Neural progenitor cell (in vitro differentiated cells): ENCODE measurements at places on chromosomes 12 and 14. TPM values are rescaled to one million over a fixed set of nuclear protein-coding genes. Genes with fewer than 3 reads are reported as not detected.

- peak; percentile 67 for DNase-seq
Measured at GRCh38 chr14:73712540-73713180, 1.5 kb downstream of the PNMA1 start.

DNA sequence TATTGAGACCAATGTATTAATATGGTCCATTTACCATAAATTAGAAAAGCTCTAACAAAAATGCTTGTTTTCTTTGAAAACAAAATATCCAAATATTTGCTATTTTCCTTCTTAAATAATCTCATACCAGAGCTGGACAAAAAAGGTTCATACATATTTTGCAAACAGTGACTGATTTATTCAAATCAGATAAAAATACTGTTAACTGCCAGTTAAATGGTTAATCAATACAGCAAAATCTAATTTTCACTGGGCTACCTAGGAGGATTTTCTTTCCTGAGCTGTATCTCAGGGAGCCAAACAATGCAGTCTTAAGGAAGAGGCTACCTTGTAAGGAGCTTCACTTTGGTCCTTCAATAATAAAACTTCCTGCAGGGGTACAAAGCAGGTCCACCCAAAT lies 2.0 kb downstream of the FERMT2 start:
- DNase-seq: peak; percentile 25

GRCh38 chr14:89564286-89564957 lies 147.4 kb upstream of the FOXN3 start:
- DNase-seq: no peak

DNA sequence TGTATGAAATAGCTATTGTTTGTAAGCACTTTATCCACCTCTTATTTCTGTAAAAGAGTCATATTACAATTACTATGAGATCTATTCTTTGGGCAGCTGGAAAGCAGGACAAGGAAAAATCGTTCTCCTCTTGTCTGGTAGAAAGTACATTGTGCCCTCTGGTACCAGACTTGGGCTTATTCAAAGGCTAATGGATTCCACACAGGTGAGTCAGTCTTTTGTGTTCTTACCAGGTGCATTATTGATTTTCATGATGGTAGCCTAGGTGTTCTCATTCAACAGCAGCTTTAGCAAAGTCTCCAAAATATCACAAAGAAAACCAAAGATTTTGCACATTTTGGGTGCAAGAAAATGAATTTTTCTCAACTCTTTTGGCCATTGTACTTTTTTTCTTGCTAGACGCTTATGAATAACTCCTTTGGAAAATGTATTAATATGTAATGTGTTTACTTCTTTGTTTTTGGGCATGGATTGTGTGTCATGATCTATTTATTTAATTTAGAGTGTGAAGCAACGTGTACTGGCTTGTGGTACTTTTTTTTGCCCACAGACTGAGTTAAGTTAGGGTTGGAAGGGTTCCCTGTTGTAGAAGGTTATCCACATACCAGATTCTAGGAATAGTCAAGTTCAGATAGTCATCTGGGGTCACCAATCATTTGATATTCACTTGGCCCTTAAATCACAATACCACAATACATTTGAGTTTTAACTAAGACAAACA lies 26.2 kb downstream of the MNAT1 start:
- DNase-seq: no peak

DNA sequence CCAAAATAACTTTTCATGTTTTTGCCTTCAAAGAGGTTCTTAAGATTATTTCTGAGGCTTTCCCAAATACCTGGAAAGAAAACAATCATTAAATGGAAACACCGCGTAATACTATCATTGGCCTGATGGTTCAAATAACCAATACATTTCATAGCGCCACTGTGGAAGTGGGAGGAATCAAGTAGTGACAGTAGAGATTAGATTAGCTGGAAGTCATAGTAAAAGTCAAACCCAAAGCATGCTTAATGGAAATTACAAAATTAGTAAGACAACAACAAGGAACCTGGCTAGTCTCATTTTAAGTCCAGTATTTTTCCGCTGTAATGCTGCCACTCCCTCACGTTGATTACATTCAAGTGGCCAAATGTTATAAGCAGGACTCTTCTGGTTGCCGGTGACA lies 41.5 kb upstream of the PLEKHG7 start:
- no peak for DNase-seq

- DNase-seq: peak; percentile 45
Measured at GRCh38 chr12:79262938-79263337, 398.4 kb downstream of the SYT1 start.

DNA sequence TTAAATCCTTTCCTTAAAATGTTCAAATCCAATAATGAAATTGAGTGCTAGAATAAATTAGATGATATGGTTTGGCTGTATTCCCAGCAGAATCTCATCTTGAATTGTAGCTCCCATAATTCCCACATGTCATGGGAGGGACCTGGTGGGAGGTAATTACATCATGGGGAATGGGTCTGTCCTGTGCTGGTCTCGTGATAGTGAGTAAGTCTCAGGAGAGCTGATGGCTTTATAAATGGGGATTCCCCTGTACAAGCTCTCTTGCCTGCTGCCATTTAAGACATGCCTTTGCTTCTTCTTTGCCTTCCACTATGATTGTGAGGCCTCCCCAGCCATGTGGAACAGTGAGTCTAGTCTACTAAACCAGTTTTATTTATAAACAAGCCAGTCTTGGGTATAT lies 508.5 kb downstream of the ETNK1 start:
- DNase-seq: no peak

DNA sequence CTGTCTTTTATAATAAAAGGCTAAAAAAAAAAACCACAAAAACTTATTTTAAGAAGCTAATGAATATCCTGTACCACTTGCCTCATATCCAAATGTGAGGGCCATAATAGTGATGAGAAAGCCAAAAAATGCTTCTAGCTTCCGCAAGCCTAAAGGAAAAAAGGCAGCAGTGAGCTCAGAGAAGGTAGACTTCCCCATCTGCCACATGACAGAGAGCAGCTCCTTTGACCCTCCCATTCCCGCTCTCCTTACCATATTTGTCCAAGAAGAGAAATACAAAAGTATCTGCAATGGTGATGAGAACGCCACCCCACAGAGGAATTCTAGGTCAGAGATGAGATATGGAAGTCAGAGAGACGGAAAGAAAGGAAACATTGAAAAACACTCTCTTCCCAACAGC lies 27.1 kb downstream of the SLC11A2 start:
- DNase-seq: no peak

DNA sequence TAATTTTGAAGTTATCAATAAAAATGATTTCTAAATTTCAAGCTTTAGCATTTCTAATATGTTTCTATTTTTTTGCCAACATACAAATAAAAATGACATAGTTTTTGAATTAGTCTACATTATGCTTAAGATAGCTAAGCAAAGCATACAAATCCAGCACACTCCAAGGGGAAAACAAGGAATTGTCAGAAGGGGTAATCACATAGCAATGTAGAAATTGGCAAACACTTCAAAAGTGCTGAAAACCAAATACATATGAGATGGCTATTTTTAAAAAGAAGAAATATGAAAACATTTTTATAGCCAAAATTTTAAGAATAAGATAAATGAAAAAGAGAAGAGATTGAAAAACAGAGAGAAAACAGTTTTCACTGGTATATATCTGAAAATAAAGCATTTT lies 308.0 kb downstream of the SLC6A15 start:
- no peak for DNase-seq

DNA sequence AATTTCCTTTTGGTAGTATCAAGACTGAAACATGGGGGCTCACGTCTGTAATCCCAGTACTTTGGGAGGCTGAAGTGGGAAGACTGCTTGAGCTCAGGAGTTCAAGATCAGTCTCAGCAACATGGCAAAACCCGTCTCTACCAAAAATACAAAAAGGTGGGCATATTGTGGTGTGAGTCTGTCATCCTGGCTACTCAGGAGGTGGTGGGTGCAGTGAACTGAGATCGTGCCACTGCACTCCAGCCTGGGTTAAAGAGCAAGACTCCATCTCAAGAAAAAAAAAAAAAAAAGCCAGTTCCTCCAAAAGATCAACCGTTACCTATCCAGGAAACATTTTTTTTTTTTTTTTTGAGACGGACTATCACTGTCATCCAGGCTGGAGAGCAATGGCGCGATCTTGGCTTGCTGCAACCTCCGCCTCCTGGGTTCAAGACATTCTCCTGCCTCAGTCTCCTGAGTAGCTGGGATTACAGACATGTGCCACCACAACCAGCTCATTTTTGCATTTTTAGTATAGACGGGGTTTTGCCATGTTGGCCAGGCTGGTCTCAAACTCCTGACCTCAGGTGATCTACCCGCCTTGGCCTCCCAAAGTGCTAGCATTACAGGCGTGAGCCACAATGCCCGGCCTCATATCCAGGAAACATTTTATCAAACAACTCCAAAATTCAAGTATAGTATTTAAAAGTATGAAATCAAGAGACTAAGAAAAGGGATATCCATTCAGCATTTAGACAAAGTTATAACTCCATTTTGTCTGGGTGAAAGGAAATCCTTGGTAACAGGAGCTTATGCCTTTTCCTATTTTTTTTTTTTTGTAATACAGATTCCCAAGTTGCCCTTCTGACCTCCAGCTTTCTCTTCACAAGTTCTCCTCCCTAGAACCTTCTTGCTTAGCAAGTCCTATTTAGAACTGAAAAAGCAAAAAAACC lies 3.4 kb downstream of the ACIN1 start:
- no peak for DNase-seq

DNA sequence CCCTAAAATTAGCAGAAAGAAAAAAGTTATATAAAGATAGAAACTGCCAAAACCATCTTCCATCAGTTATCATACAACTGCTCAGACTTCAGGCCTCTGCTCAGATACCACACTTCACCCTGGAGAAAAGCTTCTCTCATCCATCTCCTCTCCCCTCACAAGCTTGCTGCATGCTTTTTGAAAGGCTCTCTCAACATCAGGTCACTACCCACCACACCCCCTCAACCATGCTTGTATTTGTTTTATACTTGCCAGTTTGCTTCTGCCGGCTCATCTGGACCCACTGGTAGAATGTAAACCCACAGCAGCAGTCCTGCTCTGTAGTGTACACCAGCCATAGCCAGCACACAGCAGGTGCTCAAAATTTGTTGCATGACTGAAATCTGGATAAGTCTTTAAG lies 8.8 kb downstream of the PPP1CC start:
- no peak for DNase-seq

- DNase-seq: peak; percentile 58
Measured at GRCh38 chr12:123900871-123901376, 71.7 kb downstream of the CCDC92 start.

DNA sequence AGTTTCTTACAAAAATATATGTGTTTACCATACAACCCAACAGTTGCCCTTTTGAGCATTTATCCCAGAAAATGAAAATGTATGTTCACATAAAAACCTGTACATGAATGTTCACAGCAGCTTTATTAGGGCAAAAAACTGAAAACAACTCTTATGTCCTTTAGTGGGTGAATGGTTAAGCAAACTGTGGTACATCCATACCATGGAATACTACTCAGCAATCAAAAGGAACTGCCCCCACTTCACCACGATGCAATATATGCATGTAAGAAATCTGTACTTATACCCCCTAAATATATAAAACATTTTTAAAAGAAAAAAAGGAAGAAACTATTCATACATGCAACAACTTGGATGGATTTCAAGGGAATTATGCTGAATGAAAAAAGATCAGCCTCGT lies 6.7 kb upstream of the NEK9 start:
- no peak for DNase-seq

- peak; percentile 23 for DNase-seq
Measured at GRCh38 chr12:123808167-123808566, 46.1 kb downstream of the DNAH10 start.

GRCh38 chr14:19800282-19801117 lies 3.1 kb upstream of the OR4N2 start:
- no peak for DNase-seq

GRCh38 chr14:71482671-71483070 lies 449.6 kb upstream of the RGS6 start:
- DNase-seq: no peak

DNA sequence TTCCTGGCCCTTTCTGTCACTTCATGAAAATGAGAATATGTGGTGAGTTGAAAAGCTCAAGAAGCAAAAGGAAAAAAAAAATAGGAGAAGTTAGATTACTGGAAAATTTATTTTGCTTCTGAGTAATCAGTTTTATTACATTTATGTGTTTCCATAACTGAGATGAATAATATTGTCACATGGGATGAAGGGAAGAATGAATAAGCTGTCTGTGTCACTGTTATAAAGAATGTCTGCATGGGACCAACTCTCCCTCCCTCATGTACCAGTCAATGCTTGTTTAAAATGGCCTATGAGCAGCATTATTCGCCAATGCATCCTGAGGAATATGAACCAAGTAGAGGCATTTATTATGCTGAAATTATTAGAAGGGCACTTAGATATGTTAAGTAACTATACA lies 246.3 kb downstream of the PRKD1 start:
- no peak for DNase-seq

GRCh38 chr12:32437095-32437515 lies 37.7 kb downstream of the FGD4 start:
- DNase-seq: no peak

DNA sequence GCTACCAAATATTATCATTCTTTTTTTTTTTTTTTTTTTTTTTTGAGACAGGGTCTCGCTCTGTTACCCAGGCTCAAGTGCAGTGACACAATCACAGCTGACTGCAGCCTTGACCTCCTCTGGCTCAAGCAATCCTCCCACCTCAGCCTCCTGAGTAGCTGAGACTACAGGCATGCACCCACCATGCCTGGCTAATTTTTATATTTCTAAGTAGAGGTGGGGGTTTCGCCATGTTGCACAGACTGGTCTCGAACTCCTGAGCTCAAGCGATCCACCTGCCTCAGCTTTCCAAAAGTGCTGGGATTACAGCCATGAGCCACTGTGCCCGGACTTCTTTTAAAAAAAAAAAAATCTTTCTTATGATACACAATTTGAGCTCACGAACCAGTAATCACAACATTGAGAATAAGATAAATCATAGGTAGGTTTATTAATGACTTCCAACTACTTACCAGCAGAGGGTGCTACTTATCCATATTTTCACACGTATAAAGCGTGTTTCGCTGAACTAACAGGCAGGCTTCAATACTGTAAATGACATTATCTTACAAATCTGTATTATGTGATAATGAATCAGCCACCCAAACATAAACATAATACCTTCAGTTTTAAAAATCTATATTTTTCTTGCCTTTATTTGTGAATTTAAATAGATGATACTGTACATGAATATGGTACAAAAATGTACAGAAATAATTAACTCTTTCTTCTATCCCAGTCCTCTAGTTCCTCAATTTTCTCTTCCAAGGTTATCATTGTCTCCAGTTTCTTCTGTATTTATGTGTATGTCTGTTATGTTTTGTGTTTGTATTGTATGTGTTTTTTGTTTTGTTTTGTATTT lies 42.5 kb upstream of the BCAT1 start:
- peak; percentile 62 for DNase-seq

- DNase-seq: no peak
Measured at GRCh38 chr14:100396266-100396795, 73.2 kb downstream of the SLC25A47 start.

GRCh38 chr14:37202265-37202664 lies 4.5 kb downstream of the MIPOL1 start:
- DNase-seq: no peak

RERGL gene
- total RNA-seq: not detected in 2 replicates

UBC gene
- total RNA-seq: 857 and 897 TPM in 2 replicates

KRT3 gene
- not detected in 2 replicates for total RNA-seq

RNASE3 gene
- not detected in 2 replicates for total RNA-seq

NOPCHAP1 gene
- total RNA-seq: 8.6 and 8.9 TPM in 2 replicates

MYG1 gene
- 48.8 and 55.7 TPM in 2 replicates for total RNA-seq

MYH6 gene
- 0.03 TPM in 1 of 2 replicates, not detected in the other for total RNA-seq

KLRD1 gene
- total RNA-seq: 0.06 TPM in 2 replicates
